ENCODE measurements at places on chromosomes 6 and 20. TPM values are rescaled to one million over a fixed set of nuclear protein-coding genes. Genes with fewer than 3 reads are reported as not detected.

- DNase-seq: no peak
Measured at GRCh38 chr20:14859627-14860026, 522.2 kb upstream of the FLRT3 start.

The PRICKLE4 gene
- not detected for total RNA-seq

The PRDM13 gene
- total RNA-seq: 0.14 TPM

The ARFGEF3 gene
- 11.0 TPM for total RNA-seq

The MUC22 gene
- total RNA-seq: not detected
